ENCODE measurements at places on chromosomes 4 and X.

DNA sequence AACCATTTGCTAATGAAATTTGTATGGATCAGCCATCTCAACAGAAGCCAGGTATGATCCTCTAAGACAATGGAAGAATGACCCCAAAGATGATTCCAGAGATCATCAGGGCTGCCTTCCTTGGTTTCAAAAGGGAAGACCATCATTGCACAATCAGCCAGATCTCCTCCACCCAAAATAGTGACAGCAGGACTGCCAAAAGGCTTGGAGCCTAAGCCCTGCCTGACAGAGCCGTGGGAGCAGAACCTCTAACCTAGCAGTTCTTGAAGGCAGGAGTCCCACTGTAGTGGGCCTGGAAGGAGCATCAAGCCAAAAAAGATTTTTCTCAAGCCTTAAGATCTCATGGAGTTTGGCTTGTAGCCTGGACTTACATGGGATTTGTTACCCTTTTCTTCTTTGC, 226.0 kb downstream of the RASL11B start:
- DNase-seq: no peak

GRCh38 chrX:32448320-32448719, 763.0 kb downstream of the DMD start:
- no peak for DNase-seq

DNA sequence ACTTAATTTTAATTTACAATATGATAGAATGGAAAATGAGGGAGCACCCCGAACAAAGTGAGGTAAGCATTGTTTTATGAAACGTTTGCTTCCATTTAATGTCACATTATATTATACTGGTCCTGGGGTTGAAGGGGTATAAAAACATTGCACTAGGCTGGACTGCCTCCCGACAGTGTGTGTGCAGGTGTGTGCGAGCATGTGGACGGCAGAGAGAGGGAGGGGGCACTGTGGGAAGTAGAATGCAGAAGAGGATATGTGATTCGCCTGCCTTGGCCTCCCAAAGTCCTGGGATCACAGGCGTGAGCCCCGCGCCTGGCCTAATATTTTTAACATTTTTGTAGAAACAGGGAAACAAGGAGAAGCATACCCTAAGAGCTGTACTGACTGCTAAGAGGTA, 36.0 kb downstream of the IRF2 start:
- DNase-seq: no peak

GRCh38 chrX:72003811-72004750, 93.4 kb downstream of the NHSL2 start:
- no peak for DNase-seq

DNA sequence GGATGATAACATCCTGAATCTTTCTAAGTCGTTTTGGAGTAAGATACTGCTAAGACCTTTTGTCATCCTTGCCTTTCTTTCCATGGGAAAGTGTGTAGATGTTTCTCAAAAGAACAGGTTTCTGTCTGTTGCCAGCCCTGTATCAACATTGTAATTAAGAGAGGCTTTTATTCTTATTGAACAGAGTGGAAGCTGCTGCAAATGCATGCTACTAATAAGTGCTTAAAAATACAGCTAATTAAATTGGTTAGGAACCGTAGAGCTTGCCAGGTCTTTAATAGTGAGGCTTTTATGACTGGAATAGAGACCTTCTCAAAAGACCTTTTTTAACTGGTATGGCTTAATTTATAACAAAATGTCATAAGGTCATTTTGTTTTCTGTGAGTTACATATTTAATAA, 34.4 kb downstream of the INTU start:
- no peak for DNase-seq

Data from activated effector memory CD4-positive, alpha-beta T cell treated with Interleukin-2 at 50 U/mL for 16 hours (primary cell).